ENCODE measurements at places on chromosomes 1 and 21. TPM values are rescaled to one million over a fixed set of nuclear protein-coding genes. Genes with fewer than 3 reads are reported as not detected.

DNA sequence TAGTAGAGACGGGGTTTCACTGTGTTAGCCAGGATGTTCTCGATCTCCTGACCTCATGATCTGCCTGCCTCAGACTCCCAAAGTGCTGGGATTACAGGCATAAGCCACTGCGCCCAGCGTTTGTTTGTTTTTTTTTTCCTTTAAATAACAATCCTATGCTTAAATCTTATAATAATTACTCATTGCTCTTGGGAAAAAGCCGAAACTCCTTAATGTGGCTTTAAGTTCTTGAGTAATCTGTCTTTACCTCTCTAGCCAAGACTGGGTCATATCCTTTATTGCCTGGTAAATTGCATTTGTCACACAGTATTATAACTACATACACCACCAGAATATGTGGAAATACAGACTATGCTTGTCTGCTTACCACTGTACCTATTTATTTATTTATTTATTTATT lies 97.1 kb downstream of the MACF1 start:
- no peak for DNase-seq

Gene UTS2
- not detected for total RNA-seq

DNA sequence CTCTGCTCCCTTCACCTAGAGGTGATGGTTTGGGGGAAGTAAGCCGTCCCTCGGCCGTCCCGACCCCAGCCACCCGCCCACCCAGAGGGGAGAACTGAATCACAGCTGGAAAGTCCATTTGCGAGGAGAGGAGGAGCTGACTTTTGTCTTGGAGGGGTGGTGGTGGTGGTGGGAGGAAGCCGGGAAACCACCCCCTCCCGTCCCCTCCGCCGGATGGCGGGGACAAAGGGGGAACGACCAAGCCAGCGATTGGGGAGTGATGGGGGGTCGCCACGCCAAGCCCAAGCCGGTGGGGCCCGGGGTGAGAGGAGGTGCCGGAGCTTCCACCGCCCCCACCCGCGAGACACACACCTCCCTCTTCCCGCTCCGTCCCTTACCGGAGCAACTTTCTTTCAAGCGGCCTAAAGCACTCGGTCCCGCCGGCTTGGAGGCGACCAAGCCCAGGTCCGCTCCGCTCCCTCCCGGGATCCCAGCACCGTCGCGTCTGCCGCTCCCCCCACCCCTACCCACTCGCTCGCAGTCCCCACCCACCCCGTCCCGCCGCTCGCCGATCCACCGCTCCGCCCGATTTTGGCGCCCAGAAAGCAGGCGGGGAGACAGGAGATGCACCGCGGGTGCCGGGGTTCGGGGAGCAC lies 540 bp downstream of the ARHGEF2 start:
- no peak for DNase-seq

DNA sequence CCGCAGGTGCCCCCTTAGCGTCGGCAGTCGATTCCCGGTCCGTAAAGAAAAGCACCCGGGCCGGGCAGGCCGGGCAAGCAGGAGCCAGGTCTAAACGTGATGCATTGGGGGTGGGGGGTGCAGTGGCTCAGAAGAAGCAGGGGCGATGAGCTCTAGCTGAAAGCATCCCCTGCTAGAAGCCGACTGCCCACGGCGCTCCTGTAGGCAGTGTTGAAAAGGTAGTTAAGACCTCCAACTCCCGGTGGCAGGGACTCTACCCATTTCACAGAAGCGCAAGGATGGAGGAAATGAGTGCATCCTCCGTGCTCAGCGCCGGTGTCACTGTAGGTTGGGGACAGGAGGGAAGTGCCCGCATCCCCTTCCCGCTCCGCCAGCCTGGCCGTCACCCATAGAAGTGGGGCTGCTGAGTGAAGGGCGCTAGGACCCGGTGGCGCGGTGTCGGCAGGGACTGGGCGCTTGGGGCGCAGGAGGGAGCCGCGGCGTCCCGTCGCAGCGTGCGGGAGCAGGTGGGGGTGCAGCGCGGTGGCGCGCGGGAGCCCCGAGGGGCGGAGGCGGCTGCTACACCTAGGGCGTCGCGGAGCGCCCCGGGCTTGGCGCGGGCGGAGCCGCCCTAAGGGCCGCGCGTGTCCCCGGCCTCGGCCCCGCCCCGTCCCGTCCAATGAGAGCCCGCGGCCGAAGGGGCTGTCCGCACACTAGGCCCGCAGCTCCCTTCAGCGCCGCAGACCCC lies at the start of gene WNT2B:
WNT2B (plus strand) TSS at position 688 of the 727 bp plus-strand sequence. CDS start 298 bp downstream, outside the sequence.
- no peak for DNase-seq

Gene MIXL1
- total RNA-seq: not detected

Gene SDC3
- total RNA-seq: 66.1 TPM

Gene TPTE
- total RNA-seq: not detected

Gene LMX1A
- not detected for total RNA-seq

GRCh38 chr1:200965111-200965805 lies 58.3 kb downstream of the KIF21B start:
- no peak for DNase-seq
